NCI-H2029 (cell line): ENCODE measurements at places on chromosomes 6 and 20.

DNA sequence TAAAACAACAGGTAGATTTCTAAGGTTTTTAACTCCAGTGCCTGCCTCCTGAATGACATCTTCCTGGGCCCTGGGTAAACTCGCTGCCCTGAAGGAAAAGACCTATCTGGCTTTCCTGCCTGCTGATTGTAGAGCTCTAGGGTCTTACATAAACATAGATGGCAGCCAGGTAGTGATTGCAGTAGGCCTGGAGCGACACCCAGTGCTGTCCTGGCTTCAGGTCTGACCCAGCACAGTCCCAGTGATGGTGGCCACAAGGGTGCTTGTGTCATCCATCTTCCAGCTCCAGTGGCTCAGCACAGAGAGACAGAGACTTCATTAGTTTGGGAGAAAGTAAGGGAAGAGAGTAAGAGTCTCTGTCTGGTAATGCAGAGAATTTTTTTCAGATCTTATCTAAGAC, 542.9 kb upstream of the IMPG1 start:
- no peak for DNase-seq

- DNase-seq, result no peak
These were observed 86.2 kb upstream of the NFATC2 start for GRCh38 chr20:51628533-51629398.

DNA sequence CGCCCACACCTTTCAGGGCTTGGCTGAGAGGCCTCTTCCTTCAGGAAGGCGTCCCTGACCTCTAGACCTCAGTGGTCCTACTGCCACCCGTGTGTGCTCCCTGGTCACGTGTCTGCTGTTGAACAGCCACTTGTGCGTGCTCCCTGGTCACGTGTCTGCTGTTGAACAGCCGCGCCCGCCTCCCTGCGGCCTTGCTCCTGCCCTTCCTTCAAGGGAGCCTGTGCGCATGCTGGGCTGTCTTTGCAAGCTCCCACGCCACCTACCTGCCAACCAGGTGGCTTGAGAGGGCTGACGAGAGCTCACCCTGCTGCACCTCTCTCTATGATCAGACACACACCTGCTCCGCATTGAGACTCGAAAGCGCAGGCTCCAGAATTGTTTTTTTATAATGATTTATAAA, 179.3 kb downstream of the BMP7 start:
- DNase-seq, result no peak

- no peak for DNase-seq
These were observed 77.8 kb downstream of the TFAP2C start for GRCh38 chr20:56706867-56707360.

- peak; percentile 80 for DNase-seq
These were observed 31.1 kb downstream of the NCOA7 start for GRCh38 chr6:125821825-125822281.

- DNase-seq, result no peak
These were observed 70.4 kb upstream of the SLC2A12 start for GRCh38 chr6:134122775-134123174.

DNA sequence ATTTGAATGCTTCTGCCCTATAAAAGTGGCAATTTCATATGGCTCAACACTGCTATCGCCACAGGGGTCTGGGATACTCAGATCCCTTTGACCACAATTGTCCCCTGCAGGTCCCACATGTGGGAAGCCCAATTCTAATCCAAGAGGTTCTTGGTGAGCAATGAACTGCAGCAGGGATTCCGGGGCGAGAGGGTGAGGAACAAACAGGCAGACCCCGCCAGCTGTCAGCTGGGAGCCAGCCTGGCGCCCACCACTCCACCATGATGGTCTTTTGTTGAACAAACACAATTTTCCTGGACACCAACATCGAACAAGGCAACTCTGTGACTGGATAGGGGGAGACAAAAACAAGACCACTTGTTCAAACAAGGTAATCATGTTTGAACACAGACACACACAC, 80.5 kb downstream of the TMEM242 start:
- peak; percentile 65 for DNase-seq
